ENCODE measurements at places on chromosomes 12 and 14. TPM values are rescaled to one million over a fixed set of nuclear protein-coding genes. Genes with fewer than 3 reads are reported as not detected.
A peak's percentile ranks its signal among the peaks of the same experiment; 100 is the strongest.

FAM90A1 gene
- 1.3 TPM for polyA plus RNA-seq

UNC79 gene
- polyA plus RNA-seq: 0.50 TPM

- DNase-seq: no peak
These were observed 124.4 kb downstream of the MED13L start for GRCh38 chr12:116153113-116153512.

NEUROD4 gene
- not detected for polyA plus RNA-seq

- peak; percentile 15 for DNase-seq
These were observed at the start of gene NELL2 for GRCh38 chr12:44875954-44876543. Gene NELL2 (minus strand): TSS chr12:44876315. CDS start chr12:44875869, 446 bp downstream.

DNA sequence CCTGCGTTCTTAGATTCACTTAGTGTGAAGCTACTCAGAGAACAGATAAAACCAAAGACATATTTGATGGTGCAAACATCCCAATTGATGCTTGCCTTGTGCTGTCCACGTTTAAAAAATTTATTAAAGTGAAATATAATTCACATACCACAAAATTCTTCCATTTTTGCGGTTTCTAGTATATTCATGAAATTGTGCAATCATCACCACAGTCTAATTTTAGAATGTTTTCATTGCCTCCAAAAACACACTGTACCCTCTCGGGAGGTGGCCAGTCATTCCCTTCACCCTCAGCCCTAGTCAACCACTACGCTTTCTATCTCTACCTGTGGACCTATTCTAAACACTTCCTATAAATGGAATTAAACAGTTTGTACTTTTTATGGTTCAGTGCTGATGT is 1109.2 kb downstream of the FLRT2 start:
- DNase-seq: no peak

- no peak for DNase-seq
These were observed 58.1 kb downstream of the NCOR2 start for GRCh38 chr12:124509300-124509675.

- DNase-seq: no peak
These were observed 50.5 kb downstream of the ADIPOR2 start for GRCh38 chr12:1741154-1741949.

- no peak for DNase-seq
These were observed 6.9 kb downstream of the ALDH6A1 start for GRCh38 chr14:74077401-74077800.

- no peak for DNase-seq
These were observed 786 bp upstream of the PFKM start for GRCh38 chr12:48118284-48118871.

GRCh38 chr12:89475203-89475990 is 49.2 kb downstream of the GALNT4 start:
- no peak for DNase-seq

DNA sequence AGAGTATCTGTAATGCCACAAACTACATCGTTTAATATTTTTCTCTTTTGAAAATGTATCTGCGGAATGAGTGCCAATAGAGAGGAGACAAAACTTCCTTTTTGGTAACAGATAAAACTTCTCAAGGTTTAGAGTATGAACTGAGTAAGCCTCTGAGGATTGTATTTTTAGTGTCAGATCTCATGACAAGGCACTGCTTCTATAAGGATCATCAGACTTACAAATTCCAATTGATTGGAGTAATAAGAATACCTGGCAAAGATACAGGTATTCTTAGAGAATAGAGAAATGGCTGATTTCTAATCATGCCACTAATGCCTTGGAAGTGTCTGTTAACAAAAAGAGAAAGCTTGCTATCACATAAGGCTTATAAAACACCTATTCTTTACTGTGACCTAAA is 45.3 kb downstream of the SLC35F4 start:
- no peak for DNase-seq

SDSL gene
- polyA plus RNA-seq: 1.6 TPM

- peak; percentile 25 for DNase-seq
These were observed 51.0 kb downstream of the MAGOHB start for GRCh38 chr12:10562306-10562933.

FGF6 gene
- 45.2 TPM for polyA plus RNA-seq

GRCh38 chr12:22322091-22322490 is 12.4 kb downstream of the ST8SIA1 start:
- no peak for DNase-seq

- DNase-seq: no peak
These were observed 9.9 kb upstream of the FBRSL1 start for GRCh38 chr12:132479938-132480622.

PLCZ1 gene
- polyA plus RNA-seq: not detected

All from muscle of arm (tissue), 14 donors.